ENCODE measurements at places on chromosomes 6 and 20.

- no peak for DNase-seq
Measured at GRCh38 chr6:43307451-43308100, 1.1 kb downstream of the CRIP3 start.

DNA sequence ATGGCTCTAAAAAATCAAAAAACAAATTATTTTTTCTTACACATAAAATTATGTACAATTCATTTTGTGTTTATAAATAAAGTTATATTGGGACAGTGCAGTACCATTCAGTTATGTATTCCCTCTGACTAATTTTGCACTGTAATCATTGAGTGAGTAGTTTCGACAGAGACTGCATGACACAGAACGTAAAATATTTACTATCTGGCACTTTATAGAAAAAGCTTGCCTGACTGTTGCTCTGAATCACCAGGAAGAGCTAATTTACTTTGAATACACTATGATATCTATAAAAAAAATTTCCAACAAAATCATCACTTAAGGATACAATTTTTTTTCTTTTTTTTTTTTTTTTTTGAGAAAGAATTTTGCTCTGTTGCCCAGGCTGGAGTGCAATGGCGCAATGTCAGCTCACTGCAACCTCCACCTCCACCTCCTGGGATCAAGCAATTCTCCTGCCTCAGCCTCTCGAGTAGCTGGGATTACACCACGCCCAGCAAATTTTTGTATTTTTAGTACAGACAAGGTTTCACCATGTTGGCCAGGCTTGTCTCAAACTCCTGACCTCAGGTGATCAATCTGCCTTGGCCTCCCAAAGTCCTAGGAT, 11.0 kb upstream of the KHDC1L start:
- peak; percentile 12 for DNase-seq

- DNase-seq, result no peak
Measured at GRCh38 chr6:6729971-6730370, 141.5 kb downstream of the LY86 start.

DNA sequence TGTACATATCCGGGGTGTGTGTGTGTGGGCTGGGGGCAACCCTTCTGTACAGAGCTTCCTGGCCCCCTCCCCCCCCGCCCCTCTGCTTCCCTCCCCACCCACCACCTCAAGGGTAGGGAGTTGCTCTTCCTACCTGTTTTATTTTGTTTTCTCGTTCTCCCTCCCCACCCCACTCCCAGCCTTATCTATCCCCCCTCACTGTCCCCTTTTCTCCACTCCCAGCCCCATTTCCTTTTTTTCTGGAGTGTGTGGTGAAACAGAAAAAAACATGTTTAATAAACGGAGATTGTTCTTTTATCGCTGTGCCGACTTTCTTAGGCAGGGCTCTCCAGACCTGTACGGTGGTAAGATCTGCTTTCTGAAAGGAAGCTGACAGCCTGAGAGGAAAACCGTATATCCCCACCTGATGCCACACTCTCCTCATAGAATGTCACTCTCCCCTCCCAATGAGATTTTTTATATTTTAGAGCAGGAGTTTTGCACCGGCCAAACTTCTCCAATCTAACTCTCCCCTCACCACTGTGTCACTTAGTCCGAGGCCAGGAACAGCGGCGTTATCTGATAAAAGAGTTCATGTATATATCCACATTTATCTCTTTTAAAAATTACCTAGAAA, 875 bp upstream of the ZBTB9 start:
- DNase-seq, result peak; percentile 38

DNA sequence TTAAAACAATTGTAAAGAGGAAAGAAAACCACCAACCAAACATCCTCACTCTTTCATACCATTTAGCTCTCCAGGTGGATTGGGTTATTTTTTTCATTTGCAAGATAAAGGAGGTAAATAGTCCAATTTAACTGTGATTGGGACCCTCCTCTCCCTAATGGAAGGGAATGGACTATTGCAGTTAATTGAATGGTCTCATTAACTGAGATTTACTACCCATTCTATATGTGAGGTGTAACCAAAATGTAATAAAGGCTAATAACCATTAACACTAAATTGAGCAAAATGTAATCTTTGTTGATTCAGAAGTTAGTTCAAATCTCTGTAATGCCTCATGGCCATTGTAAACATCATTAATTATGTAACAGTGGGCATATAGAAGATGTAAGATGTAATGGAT, 105.0 kb downstream of the KLHL32 start:
- DNase-seq, result no peak

- DNase-seq, result peak; percentile 92
Measured at GRCh38 chr6:43951063-43951755, 176.0 kb downstream of the MRPL14 start.

- peak; percentile 84 for DNase-seq
Measured at GRCh38 chr20:48846516-48847492, 19.0 kb upstream of the PREX1 start.

GRCh38 chr6:45411959-45412358, 34.2 kb upstream of the SUPT3H start:
- DNase-seq, result no peak

GRCh38 chr6:113709936-113710509, 147.1 kb upstream of the MARCKS start:
- DNase-seq, result no peak

DNA sequence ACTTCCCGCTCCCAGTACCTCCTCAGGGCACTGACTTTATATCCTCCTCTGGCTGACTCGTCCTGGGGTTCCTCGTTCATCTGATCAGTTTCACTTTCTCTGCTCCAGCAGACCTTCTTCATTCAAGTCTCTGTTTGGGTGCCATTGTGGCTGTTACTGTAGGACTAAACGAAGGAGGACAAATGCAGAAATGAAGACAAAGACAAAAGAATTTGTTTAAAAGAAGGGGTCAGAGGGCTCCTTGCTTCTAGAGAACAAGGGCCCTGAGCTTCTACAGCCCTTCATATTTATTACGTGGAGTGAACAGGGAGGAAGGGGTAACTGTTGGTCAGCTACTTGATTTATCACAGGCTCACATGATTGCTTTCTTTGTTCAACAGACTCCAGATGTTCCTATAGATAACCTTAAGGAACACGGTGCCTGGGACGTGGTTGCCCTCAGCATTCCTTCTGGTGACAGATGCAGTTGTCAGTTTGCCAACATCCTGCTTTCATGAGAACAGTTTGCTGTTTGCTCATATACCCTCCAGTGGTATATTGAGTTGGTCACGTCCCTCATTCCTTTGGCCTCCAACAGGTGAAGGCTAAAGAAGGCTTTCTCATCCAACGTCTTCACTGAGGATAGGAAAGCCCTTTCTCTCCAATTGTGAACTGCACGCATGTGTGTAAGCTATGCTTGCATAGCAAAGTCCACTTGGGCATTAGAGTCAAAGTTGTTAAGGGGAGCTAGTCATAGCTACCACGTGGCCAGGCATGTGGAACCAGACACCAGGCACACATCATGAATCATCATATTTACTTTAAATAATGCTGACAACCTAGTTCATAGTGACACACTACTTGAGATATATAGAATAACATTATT, 69.1 kb upstream of the BTN3A2 start:
- peak; percentile 47 for DNase-seq

DNA sequence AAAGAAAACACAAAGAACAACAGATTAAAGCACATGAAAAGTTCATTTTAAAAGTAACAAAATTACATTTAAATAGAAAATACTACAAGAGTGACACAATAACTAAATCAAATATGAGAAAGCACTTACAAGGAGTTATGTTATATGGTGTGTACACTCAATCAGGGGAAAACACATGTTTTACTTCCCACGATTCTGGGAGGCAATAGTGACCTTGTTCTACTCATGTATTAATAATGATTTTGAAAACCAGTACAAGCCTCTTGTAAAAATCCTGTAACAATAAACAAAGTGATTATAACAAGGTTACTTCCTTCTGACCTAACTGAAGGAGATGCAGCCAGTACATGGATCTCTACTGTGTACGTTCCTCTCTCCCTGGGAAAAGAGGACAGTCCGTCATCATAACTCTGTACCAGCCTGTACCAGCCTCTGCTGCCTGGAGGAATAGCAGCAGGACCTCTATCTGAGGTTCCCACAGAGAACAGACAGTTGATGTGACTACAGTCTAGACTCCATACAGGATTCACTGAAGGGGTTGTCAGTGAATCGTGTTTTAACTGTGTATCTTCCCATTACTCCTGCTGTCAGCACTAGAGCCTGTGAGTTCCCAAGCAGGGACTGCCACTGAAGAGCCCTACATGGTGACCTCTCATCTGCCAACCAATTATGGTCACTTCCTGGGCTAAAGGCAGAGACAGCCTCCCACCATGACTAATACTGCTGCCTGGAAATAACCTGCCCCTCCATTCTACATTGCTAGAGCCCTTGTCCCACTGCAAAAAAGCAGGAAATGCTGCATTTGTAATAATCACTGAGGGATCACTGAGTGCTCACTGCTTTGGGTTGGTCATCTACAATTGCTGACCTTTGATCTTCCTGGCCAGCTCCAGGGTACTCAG, 149.7 kb downstream of the KIF16B start:
- no peak for DNase-seq

GRCh38 chr6:167930295-167930694, 67.2 kb upstream of the KIF25 start:
- DNase-seq, result no peak

DNA sequence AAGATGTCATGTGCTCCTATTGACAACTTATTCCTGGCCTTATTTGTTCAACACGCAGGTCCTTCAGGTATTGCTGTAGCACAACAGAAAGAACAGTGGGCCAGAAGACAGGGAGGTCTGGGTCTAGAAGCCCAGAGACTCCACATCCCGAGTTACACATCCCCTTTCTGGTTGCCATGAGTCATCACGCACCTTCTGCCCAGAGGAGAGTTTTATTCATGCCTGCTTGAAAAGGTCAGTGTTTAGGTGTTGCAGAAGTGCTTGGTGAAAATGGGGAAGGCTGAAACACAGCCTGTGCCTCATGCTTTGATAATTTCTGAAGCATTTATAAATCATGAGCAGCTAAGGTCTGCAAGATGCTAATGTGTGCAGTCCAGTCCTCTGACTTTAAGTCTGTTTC, 256.4 kb downstream of the GMPR start:
- DNase-seq, result peak; percentile 51

DNA sequence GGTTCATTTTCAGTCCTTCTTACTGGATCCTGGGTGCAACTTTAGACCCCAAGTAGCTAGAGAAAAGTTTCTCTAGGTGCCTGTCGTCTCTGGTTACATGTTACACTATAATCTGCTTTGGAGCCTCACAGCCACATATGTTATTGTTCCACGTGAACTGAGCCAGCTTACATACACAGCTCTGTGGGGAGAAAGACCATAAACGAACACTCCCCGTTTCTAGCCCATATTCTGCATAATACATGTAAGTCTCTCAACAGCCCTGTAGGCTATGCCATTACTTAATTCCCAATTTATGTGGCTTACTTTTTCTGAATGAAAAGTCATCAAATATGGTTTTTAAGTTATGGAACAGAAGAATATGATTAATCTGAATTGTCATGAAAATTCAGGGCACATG, 233.8 kb downstream of the BCKDHB start:
- DNase-seq, result no peak

- no peak for DNase-seq
Measured at GRCh38 chr20:9485614-9486340, 28.6 kb upstream of the LAMP5 start.

- DNase-seq, result no peak
Measured at GRCh38 chr6:75337835-75338580, 53.4 kb upstream of the TMEM30A start.

GRCh38 chr20:34675561-34675960, 1.3 kb downstream of the PIGU start:
- DNase-seq, result no peak

- peak; percentile 60 for DNase-seq
Measured at GRCh38 chr6:26122402-26122792, 35.2 kb downstream of the HFE start.

DNA sequence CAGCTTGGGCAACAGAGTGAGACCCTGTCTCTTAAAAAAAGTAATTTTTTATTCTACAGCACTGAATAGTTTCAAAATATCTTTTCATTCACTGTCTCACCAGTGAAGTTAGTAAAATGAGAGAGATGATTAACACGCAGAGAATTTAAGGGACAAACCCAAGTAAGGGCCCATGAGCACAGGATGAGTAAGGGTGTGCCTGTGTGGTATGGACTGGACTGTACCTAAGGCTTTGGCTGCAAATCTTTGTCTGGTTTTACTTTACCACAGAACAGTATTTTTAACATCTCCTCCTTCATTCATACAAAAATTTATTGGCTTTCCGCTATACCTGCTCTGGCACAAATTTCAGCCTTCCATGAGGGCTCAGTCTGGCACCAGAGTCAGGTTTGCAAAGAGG, 433.3 kb downstream of the UTRN start:
- no peak for DNase-seq

DNA sequence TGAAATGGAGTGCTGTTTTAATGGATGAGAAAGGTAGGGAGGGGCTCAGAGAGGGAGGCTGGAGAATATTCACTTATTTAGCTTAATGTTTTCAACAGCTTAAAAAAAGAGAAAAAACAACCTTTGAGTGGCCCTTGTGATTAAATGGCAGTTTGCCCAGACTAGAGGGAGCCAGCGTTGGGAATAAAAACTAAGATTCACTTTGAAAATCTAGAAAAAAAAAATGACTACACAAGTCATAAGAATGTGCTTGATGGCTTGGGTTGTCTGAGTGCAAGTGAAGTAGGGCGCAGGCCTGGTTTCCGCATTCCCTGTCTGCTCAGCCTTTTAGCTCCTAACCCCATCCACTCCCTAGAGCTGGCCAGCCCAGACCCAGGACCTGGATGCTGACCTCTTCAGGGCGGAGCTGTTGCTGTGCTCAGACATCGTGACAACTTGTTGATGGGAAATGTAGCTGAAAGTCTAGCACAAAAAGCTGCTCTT, 28.9 kb downstream of the UTRN start:
- no peak for DNase-seq

GRCh38 chr20:49811825-49812506, 662 bp upstream of the SLC9A8 start:
- no peak for DNase-seq

- DNase-seq, result peak; percentile 59
Measured at GRCh38 chr6:487956-488355, 96.4 kb downstream of the IRF4 start.

GRCh38 chr20:62561182-62561581, 81.1 kb upstream of the SLCO4A1 start:
- peak; percentile 44 for DNase-seq

GRCh38 chr20:54479138-54479906, 3.9 kb downstream of the DOK5 start:
- peak; percentile 12 for DNase-seq

DNA sequence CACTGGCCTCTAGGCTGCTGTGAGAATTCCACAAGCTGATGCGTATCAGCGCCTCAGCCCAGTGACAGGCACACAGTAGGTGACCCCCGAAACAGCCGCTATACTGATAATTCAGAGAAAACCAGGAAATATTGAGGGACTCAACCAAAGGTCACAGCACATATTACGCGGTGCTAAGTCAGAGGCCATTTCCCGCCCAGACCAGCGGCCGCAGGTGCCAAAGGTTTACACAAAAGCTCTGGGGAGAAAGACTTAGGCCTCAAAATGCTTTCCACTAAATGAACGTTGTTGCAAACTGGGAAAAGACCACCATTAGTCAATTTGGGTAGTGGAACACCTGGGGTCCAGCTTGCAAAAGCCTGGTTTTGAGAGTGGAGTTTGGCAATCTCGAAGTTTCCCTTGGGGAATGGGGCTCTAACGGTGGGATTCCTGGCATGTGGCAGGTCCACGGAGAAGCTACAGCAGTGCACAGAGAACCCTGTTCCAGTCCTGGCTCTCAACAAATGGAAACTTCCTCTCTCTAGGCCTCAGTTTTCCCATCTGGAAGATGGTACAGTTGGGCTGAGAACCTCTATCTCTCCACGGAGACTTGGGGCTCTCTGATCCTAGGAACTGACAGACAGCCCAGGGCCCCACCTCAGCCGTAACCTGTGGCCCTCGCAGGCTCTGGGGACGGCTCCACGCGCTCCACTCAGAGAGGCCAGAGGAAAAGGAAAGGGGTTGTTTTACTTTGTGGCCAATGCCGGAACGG, 4.7 kb downstream of the NOL4L start:
- DNase-seq, result no peak
